ENCODE measurements at places on chromosomes 5 and 9. TPM values are rescaled to one million over a fixed set of nuclear protein-coding genes. Genes with fewer than 3 reads are reported as not detected.

- DNase-seq = no peak
Observed at GRCh38 chr9:87840134-87840533, 42.5 kb upstream of the SPATA31E1 start.

- no peak for DNase-seq
Observed at GRCh38 chr5:15547261-15547839, 47.4 kb downstream of the FBXL7 start.

Gene SPINK5
- total RNA-seq = 6.2 TPM

Gene EDIL3
- 39.6 TPM for total RNA-seq

DNA sequence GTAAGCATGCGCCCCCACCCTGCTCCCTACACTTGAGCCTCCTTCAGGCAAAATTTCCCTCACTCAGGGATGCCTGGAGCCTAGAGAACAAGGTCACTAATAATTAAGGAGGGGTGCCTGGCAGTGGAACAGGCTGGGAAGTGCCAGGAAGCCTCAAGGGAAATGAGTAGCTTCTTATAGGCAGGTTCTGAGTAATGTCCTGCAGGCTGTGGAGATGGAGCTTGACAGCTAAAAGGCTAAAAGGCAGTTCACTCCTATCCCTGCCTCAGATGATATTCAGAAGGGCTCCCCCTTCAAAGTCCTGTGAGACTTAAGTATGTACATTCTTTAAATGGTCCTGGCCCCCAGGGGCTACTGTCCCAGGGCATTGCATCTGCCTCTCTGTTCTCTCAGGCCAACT lies 65.5 kb upstream of the SMIM32 start:
- DNase-seq = no peak

Gene NDST1
- 60.6 TPM for total RNA-seq

GRCh38 chr9:132423503-132423902 lies 13.5 kb downstream of the CFAP77 start:
- no peak for DNase-seq

Gene DMRT3
- total RNA-seq = not detected

DNA sequence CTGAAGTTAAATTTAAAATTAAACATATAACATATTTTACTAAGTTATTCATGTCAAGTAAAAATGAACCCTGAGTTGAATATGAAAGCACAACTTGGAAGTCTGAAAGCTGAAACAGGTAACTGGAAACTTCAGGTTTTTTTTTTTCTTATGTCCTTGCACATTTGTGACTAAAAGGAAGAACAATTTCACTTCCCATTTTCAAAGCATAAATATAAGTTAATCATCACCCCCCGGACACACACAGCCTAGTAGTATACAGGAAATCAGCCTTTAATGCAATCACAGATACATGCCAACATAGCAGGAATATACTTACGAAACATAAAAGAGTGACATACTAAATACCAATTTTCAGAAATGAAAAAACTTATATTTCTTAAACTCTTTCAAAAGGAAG lies 225.9 kb downstream of the RFX3 start:
- no peak for DNase-seq

GRCh38 chr9:7756088-7756487 lies 43.5 kb downstream of the DMAC1 start:
- no peak for DNase-seq

DNA sequence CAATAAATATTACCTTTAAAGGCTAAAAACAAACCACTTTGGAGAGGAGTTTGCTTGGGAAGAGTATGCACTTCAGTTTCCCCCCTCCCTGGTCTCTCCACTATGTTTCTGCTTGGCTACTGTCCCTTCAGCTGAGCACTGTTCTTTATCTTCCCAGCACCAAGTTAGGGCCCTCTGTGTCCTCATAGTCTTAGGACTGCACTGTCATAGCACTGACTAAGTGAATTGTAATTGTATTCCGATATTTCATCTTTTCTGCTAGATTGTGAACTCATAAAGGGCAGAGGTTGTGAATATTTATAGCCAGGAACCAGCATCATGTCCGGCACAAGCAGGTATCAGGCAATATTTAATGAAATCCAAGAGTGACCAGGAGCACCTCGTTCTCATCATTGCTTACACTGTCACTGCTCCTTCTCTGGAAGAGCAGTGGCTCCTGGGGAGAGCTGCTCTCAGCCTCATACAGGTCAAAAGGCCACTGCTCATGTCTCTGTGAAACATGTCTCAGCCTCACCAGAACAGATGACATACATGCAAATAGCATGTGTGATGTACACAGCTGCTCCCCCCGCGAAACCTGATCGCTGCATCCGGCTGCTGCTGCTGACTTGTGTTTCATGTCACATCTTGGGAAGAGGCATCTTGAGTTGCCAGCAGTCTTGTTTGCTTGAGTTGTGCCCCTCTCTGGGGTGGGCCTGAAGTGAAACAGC lies 279.7 kb upstream of the MSX2 start:
- DNase-seq = no peak

GRCh38 chr9:91783411-91783810 lies 166.6 kb downstream of the ROR2 start:
- DNase-seq = no peak

DNA sequence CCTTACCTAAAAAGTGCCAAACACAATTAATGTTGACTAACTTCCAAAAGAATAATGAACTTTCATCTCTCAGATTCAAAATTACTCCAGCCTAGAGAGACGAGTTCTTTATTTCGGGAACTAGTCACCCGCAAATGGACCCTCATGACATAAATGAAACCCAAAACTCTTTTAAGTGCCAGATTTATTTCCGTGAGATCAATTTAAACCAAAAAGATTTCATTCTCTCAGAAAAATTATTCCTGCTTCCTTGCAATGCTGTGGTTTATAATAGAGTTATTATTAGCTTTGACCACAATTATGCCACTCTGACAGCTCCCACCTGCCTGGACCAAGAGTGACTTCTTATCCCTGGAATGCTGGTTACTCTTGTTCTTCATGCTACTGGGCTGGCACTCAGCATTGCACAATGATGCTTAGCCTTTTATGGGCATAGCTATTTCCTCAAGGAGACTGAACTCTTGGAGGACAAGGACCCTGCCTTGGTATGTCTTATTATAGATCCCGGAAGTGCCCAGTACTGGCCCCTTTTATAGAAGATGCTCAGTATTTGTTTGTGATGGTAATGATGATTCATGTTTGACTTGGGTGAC lies 183.5 kb downstream of the SNX18 start:
- DNase-seq = no peak

Gene GFI1B
- total RNA-seq = 1.5 TPM

GRCh38 chr5:94254214-94254613 lies 364.2 kb downstream of the KIAA0825 start:
- no peak for DNase-seq

DNA sequence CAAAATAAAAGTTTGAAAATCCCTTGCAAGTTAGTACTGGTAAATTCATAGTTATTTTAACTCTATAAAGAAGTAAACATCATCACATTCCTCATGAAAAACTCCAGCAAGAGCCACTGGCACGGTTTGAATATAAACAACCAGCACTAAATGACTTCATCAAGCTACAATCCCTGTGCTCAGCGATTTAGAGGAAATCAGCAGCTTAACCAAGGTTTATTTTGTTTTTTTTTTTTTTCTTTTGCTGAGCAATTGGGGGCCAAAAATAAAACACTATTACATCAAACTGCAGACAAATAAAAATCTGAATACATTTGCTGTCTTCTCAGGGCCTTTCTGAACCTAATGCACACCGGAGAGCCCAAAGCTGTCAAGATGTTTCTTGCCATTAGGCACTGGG lies 106.2 kb upstream of the SLC24A2 start:
- DNase-seq = no peak

- no peak for DNase-seq
Observed at GRCh38 chr9:121858788-121859187, 207.4 kb downstream of the DAB2IP start.

DNA sequence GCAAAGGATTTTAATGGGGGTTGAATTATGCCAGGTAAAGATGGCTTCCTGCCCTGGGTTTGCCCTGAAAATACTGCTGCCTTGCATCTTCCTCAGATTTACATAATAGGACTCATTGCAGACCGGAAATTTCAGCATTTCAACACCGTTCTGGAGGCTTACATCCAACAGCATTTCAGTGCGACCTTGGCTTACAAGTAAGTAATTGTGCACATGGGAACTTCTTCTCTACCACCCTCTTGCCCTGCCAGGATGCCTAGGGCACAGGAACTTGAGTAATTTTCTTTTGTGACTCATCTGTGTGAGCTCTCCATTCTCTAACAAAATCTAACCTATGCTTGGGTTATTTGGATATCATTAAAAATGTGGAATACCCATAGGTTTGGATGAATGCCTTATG lies 80.2 kb downstream of the DOCK2 start:
- no peak for DNase-seq

GRCh38 chr5:61299261-61299681 lies 32.8 kb upstream of the ZSWIM6 start:
- no peak for DNase-seq

GRCh38 chr5:53357439-53357838 lies 123.0 kb upstream of the FST start:
- DNase-seq = no peak

DNA sequence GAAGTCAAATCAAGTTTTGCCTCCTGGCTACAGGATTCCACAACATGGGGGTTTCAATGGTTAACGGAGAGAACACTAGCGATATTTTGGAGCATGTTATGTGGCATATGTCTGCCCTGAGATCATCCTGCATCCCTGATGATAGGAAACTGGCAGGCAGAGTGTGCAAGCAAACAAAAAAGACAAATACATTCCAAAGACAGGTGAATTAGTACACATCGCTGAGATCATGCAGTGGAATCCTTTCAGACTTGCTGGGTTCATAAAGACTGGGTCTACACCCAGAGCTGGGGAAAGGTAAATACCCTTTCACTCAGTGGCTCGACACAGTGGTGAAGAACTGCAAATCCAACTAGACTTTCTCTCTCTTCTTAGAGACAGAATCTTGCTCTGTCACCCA lies 286.5 kb downstream of the EFNA5 start:
- no peak for DNase-seq

Gene OR13C3
- not detected for total RNA-seq

DNA sequence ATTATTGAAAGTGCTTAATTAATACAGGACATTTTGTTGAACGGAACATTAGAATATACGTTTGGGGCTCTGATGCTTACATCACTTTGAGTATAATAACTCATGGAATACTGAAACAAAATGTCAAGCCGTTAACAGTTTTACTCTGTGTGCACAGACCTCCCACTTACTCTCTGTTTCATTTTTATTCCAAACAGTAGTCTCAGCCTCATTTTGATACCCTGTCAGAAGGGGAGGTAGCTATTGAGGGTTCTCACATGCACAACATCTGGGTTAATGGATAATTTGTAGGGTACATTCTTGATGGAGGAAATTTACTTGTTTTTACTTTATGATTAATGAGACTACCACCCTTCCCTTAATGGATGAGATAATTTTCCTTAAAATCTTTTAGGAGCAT lies 59.0 kb downstream of the SCAMP1 start:
- no peak for DNase-seq

DNA sequence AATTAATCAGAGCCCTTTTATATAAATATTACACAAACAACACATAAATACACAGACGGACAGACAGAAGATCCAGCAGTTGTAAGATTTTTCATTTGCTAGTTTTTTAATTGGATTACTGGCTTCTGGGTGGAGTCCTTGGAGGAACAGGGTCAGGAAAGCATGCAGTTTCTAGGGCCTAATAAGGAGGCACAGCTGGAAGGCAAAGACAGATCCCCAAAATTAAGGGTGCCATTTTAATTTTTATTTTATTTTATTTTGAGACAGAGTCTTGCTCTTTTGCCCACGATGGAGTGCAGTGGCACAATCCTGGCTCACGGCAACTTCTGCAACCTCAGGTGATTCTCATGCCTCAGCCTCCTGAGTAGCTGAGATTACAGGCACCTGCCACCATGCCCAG lies 49.5 kb downstream of the PTGS1 start:
- no peak for DNase-seq

DNA sequence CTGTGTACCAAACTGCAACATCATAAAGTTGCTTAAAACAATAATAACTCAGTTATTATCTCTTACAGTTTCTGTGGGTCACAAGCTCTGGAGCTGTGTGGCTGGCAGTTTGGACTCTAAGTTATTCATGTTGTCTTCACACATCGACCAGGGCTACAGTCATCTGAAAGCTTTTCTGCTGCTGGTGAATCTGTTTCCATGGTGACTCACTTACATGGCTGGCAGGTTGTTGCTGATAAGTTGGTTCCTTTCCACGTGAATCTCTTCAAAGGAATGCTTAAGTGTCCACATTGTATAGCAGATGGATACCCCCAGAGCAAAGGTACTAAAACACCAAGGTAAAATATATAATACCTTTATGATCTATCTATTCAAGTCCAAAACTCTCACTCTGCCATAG lies 44.8 kb upstream of the CYLC2 start:
- no peak for DNase-seq

- DNase-seq = no peak
Observed at GRCh38 chr5:88672644-88673252, 210.2 kb downstream of the MEF2C start.

Gene SH2D3C
- 3.2 TPM for total RNA-seq

DNA sequence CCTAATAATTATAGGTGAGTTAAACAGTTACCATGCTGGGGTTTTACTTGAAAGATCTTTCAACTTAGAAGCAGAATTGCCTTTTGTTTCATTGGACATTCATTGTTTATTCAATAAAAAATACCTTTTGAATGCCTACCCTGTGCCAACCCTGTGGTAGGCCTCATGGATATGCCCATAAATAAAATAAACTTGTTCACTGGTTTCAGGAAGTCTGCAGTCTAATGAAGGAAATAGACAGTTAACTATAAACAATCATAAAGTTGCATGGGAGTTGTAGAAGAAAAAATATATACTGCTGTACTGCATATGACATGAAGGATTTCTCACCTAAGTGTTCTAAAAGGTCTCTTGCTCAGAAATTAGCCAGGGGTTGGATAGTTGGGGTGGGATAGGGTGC lies 5.3 kb upstream of the GPR21 start:
- no peak for DNase-seq

- no peak for DNase-seq
Observed at GRCh38 chr9:107237873-107238272, 45.2 kb upstream of the RAD23B start.

- no peak for DNase-seq
Observed at GRCh38 chr5:105961572-105961971, 1709.2 kb downstream of the EFNA5 start.

- DNase-seq = no peak
Observed at GRCh38 chr5:134515801-134516200, 9.7 kb upstream of the JADE2 start.

Gene DNAJA1
- 122 TPM for total RNA-seq

DNA sequence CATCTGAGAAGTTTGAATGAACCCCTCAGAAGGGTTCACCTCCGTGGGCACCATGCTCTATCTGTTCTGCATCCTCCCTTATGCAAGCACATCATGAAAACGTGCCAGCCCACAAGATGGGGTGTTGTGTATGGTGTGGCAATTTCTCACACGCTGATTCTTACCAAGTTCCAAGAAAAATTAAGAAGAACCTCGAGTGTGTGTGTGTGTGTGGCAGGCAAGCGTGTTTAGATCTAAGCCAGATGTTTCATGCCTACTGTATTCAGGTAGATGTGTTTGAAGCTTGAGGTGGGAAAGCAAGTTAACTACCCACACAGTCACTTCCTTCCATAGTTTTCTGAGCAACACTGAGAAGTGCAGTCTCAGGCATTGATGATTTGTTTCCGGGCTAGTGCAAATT lies 77.7 kb upstream of the GNA14 start:
- no peak for DNase-seq

- no peak for DNase-seq
Observed at GRCh38 chr5:168401880-168402279, 84.4 kb upstream of the RARS1 start.

- DNase-seq = no peak
Observed at GRCh38 chr9:126431077-126431742, 104.6 kb downstream of the MVB12B start.

All from mucosa of descending colon (tissue), 3 donors.